Activated T-helper 17 cell treated with anti-CD3 and anti-CD28 coated beads, Interleukin-2, amount 50 U/mL, for 72 hours (primary cell): ENCODE measurements at places on chromosomes 5 and 9.

DNA sequence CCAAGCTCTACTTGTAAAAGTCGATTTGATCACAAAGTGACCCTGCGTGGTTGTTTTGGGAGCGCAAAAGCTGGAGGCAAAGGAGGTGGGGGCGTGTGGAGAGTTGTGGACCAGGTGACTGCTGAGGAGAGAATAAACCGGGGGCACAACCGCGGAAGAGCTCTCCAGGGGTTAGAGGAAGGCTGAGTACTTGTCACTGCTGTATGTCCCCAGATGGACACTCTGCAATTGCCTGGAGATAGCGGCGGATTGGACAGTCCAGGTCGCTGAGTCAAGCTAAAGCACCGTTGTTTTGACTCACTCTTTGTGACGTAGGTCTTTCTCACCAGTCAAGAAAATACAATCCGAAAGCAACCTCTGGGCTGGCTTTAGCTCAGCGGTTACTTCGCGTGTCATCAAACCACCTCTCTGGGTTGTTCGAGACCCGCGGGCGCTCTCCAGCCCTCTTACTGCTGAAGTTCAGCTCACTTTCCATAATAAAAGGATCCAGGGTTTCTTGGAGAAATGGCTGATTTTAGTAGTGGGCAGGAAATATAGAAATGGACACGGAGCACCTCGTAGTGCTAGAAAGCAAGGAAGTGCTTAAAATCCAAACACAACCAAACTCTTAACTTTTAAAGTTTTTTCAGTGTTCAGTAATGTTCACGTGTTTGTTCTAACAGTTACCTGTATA, 25.7 kb downstream of the ZMAT2 start:
- H3K27ac ChIP-seq = peak overlapping the region; percentile 100
- H3K4me1 ChIP-seq = peaks cover 18% of the 10 kb centered on the region
- peak overlapping the region; percentile 79 for H3K4me3 ChIP-seq
- ATAC-seq = peak; percentile 96

DNA sequence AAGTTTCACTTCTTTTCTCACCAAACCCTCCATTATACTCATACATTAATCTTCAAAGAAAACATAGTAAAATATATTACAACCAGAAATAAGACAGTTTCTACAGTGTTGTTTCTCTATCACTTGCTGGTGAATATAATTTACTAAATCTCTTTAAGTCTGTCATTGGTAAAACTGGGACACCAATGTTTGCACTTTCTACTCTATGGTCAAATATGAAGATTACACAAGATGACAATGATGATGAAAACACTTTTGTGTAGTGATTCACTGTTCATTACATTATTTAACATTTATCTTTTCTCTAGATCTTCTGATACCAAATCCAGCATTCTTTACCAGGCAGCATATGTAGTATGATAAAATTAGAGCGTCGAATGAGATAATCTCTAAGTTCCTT, 459.1 kb downstream of the DMAC1 start:
- H3K27me3 ChIP-seq = peaks cover 32% of the 10 kb centered on the region
- no peaks in the 10 kb centered on the region for H3K4me1 ChIP-seq
- ATAC-seq = no peak
- no peak overlapping the region for H3K4me3 ChIP-seq
- no peak overlapping the region for H3K27ac ChIP-seq

GRCh38 chr5:149651686-149652085, 70.4 kb downstream of the ARHGEF37 start:
- no peaks in the 10 kb centered on the region for H3K36me3 ChIP-seq
- H3K4me1 ChIP-seq = no peaks in the 10 kb centered on the region
- H3K27me3 ChIP-seq = no peaks in the 10 kb centered on the region
- no peak overlapping the region for H3K27ac ChIP-seq

- H3K4me3 ChIP-seq = no peak overlapping the region
- ATAC-seq = no peak
- no peak overlapping the region for H3K27ac ChIP-seq
- no peaks in the 10 kb centered on the region for H3K4me1 ChIP-seq
- H3K36me3 ChIP-seq = no peaks in the 10 kb centered on the region
Measured at GRCh38 chr5:114789773-114790402, 379.8 kb downstream of the TRIM36 start.

GRCh38 chr5:50691399-50692016, 25.1 kb downstream of the PARP8 start:
- H3K36me3 ChIP-seq = peaks cover 13% of the 10 kb centered on the region
- peaks cover 29% of the 10 kb centered on the region for H3K4me1 ChIP-seq
- H3K4me3 ChIP-seq = no peak overlapping the region
- H3K27ac ChIP-seq = no peak overlapping the region
